ENCODE measurements at places on chromosomes 7 and 10. TPM values are rescaled to one million over a fixed set of nuclear protein-coding genes. Genes with fewer than 3 reads are reported as not detected.

- no peaks in the 10 kb centered on the region for H3K36me3 ChIP-seq
- H3K27ac ChIP-seq: no peak overlapping the region
- no peak for DNase-seq
- H3K27me3 ChIP-seq: no peaks in the 10 kb centered on the region
- peaks cover 45% of the 10 kb centered on the region for H3K4me1 ChIP-seq
- H3K4me3 ChIP-seq: no peak overlapping the region
Measured at GRCh38 chr7:77248154-77248553, 48.5 kb upstream of the FGL2 start.

The TWIST1 gene
- 4.4 TPM for total RNA-seq

The EFCAB10 gene
- not detected for total RNA-seq

GRCh38 chr10:108425283-108425964, 1260.9 kb upstream of the SORCS1 start:
- H3K36me3 ChIP-seq: no peaks in the 10 kb centered on the region
- no peaks in the 10 kb centered on the region for H3K27me3 ChIP-seq
- no peak for DNase-seq
- no peak overlapping the region for H3K4me3 ChIP-seq

The TMEM229A gene
- not detected for total RNA-seq

- no peaks in the 10 kb centered on the region for H3K4me1 ChIP-seq
- H3K4me3 ChIP-seq: no peak overlapping the region
- H3K36me3 ChIP-seq: no peaks in the 10 kb centered on the region
- H3K27me3 ChIP-seq: no peaks in the 10 kb centered on the region
Measured at GRCh38 chr7:33286501-33286900, 157.1 kb downstream of the BBS9 start.

GRCh38 chr7:45978731-45979211, 57.7 kb upstream of the IGFBP3 start:
- DNase-seq: no peak
- H3K4me1 ChIP-seq: no peaks in the 10 kb centered on the region
- no peak overlapping the region for H3K4me3 ChIP-seq
- H3K36me3 ChIP-seq: no peaks in the 10 kb centered on the region

The NKX6-2 gene
- not detected for total RNA-seq

The VWA2 gene
- total RNA-seq: 0.36 TPM

The VAX1 gene
- not detected for total RNA-seq

GRCh38 chr10:80444646-80445319, 9.3 kb upstream of the TSPAN14 start:
- no peaks in the 10 kb centered on the region for H3K36me3 ChIP-seq
- peaks cover 9% of the 10 kb centered on the region for H3K4me1 ChIP-seq
- no peak overlapping the region for H3K27ac ChIP-seq

GRCh38 chr10:131043039-131043691, 268.4 kb downstream of the TCERG1L start:
- no peak for DNase-seq
- no peak overlapping the region for H3K4me3 ChIP-seq
- H3K27me3 ChIP-seq: no peaks in the 10 kb centered on the region
- H3K27ac ChIP-seq: no peak overlapping the region
- H3K4me1 ChIP-seq: no peaks in the 10 kb centered on the region

The LRRC18 gene
- not detected for total RNA-seq

DNA sequence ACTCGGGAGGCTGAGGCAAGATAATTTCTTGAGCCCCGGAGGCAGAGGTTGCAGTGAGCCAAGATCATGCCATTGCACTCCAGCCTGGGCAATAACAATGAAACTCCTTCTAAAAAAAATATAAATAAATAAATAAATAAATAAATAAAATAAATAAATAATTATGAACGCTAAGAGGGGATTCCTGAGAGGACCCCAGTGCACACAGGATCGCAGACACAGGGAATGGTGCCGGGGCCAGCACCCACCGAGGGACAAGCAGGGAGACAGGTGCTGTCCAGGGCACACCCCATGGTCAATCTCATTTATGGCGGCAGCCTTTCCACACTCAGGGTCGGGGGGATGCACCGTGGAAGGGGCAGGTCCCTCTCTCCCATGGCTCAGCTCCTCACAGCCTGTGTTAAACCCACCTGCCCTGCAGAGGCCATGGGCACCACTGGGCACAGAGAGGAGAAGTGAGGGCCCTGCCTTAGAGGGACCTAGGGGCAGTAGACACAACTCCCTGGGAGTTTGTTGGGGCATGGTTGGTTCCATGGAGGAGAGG, 2.2 kb upstream of the RAMP3 start:
- peaks cover 6% of the 10 kb centered on the region for H3K4me1 ChIP-seq
- no peaks in the 10 kb centered on the region for H3K36me3 ChIP-seq
- peaks cover 34% of the 10 kb centered on the region for H3K27me3 ChIP-seq

GRCh38 chr7:7099584-7100014, 82.7 kb upstream of the C1GALT1 start:
- no peak overlapping the region for H3K4me3 ChIP-seq

The AKR1C4 gene
- total RNA-seq: not detected

GRCh38 chr7:31326416-31326815, 14.1 kb downstream of the NEUROD6 start:
- no peak overlapping the region for H3K27ac ChIP-seq
- no peak overlapping the region for H3K4me3 ChIP-seq
- H3K36me3 ChIP-seq: no peaks in the 10 kb centered on the region
- no peaks in the 10 kb centered on the region for H3K4me1 ChIP-seq
- DNase-seq: no peak

DNA sequence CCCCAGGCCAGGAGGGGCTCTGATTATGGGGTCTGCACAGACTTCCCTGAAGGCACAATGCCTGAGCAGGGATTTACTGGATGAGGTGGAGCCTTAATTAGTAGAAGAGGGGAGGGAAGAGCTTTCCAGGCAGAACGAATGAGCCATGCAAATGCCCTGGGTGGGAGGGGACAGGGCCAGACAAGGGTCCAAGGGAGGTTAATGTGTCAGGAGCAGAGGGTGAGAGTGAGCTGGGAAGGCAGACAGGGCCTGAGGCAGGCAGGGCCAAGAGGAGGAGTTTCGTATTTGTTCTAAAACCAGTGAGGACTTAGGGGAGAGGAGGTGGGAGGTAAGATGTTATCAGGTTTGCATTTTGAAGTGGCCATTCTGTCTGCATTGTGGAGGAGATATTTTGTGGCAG, 65.3 kb downstream of the NPY start:
- no peaks in the 10 kb centered on the region for H3K27me3 ChIP-seq
- H3K4me3 ChIP-seq: no peak overlapping the region
- H3K36me3 ChIP-seq: no peaks in the 10 kb centered on the region
- H3K27ac ChIP-seq: no peak overlapping the region

The UPK3B gene
- 3.9 TPM for total RNA-seq

DNA sequence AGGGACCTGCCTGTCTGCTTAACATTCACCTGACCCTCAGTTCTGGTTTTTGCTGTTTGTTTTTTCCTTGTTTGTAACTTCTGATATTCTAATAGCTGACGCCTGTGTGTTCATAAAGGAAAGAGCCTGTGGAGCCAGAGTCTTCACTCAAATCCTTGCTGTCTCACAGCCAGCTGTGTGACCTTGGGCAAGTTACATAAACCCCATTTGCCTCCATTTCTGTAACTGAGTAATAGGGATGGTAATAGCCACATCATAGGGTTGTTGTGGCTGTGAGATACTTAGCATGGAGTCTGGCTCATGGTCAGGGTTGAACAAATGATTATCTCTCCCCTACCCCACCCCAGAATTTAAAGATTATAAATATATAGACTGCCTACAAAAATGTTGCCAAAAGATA, 27.0 kb downstream of the WBP1L start:
- no peaks in the 10 kb centered on the region for H3K27me3 ChIP-seq
- H3K36me3 ChIP-seq: no peaks in the 10 kb centered on the region
- H3K4me3 ChIP-seq: no peak overlapping the region
- peaks cover 87% of the 10 kb centered on the region for H3K4me1 ChIP-seq
- no peak for DNase-seq

DNA sequence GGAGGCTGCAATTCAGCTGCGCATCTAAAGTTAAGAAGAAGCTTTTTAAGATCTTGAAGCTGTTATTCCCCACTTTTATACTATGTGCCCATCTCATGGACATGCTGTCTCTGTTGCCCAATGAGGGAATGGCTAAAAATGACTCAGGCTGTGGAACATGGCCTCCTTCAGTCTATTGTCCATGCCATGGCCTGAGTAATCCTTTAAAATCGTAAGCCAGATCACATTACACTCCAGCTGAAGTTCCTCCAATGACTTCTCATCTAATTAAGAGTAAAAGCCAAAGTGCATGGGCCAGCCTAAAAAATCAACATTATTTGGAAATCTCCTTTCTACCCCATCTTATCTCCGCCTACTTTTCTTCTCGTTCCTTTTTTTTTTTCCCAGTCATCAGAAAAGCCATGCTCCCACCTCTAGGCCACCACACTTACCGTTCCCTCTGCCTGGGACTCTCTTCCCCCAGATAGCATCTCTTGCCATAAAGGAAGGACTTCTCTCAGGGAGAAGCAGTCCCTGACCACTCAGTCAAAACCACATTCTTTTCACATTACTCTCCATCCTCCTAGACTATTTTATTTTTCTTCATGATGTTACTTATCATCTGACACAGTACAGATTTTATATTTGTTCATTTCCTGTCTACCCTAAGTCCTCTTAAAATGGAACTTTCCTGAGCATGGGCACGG, 337.4 kb downstream of the PRPF18 start:
- no peaks in the 10 kb centered on the region for H3K36me3 ChIP-seq
- no peaks in the 10 kb centered on the region for H3K4me1 ChIP-seq
- no peak for DNase-seq
- no peak overlapping the region for H3K27ac ChIP-seq
- H3K4me3 ChIP-seq: no peak overlapping the region

GRCh38 chr10:71610651-71611050, 108.9 kb downstream of the C10orf105 start:
- H3K4me3 ChIP-seq: no peak overlapping the region
- no peak for DNase-seq
- H3K27ac ChIP-seq: no peak overlapping the region
- H3K27me3 ChIP-seq: no peaks in the 10 kb centered on the region
- peaks cover 6% of the 10 kb centered on the region for H3K4me1 ChIP-seq

The HGF gene
- 5.6 TPM for total RNA-seq

- H3K27me3 ChIP-seq: no peaks in the 10 kb centered on the region
- H3K4me1 ChIP-seq: no peaks in the 10 kb centered on the region
- DNase-seq: no peak
- no peaks in the 10 kb centered on the region for H3K36me3 ChIP-seq
Measured at GRCh38 chr10:34281661-34282582, 533.2 kb downstream of the PARD3 start.

DNA sequence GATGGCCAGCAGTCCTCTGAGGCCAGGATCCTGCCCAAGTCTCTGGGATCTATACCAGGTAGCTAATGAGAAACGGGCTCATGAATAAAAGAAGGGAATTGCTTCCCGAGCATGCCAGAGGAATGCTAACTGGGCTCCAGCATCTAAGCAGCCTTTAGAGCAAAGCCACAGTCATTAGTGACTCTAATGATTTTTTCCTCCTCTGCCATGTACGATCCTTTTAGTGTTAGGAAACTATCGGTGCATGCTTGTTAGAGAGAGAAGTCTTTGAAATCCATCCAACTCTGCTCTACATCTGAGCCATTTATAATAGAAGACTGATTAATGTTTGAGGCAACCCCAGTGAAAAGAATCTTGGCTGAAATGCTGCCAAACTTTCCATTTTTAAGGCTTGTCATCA, 124.9 kb upstream of the TCERG1L start:
- DNase-seq: no peak
- no peak overlapping the region for H3K4me3 ChIP-seq
- no peaks in the 10 kb centered on the region for H3K36me3 ChIP-seq
- peaks cover 14% of the 10 kb centered on the region for H3K27me3 ChIP-seq
- H3K27ac ChIP-seq: no peak overlapping the region

GRCh38 chr10:119505588-119506315, 36.8 kb downstream of the RGS10 start:
- no peak for DNase-seq
- H3K36me3 ChIP-seq: peaks cover 24% of the 10 kb centered on the region
- H3K27me3 ChIP-seq: no peaks in the 10 kb centered on the region
- no peaks in the 10 kb centered on the region for H3K4me1 ChIP-seq

The PDK4 gene
- 411 TPM for total RNA-seq

DNA sequence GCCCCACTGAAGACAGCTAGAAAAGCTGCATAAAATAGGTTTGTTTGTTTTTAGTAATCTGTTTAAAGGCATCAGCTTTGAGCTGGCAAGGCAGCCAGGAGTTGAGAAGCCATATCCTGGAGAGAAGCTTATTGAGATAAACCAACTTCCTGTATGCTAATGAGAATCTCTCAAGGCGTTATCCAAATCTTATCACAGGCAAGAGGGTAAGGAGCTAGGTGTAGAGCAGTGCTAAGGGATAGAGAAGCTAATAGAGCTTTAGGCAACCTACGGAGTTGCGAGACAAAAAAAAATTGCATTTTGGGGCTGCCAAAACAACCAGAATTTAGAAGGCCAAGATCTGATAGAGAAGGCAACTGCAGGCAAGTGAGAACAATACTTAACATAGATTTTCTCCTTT, 641.6 kb downstream of the SH2D4B start:
- H3K4me1 ChIP-seq: no peaks in the 10 kb centered on the region
- no peaks in the 10 kb centered on the region for H3K36me3 ChIP-seq
- no peak for DNase-seq
- H3K4me3 ChIP-seq: no peak overlapping the region
- H3K27ac ChIP-seq: no peak overlapping the region

- no peak overlapping the region for H3K4me3 ChIP-seq
Measured at GRCh38 chr10:3525832-3526449, 259.1 kb downstream of the KLF6 start.

GRCh38 chr7:41994036-41994745, 242.8 kb downstream of the GLI3 start:
- peaks cover 69% of the 10 kb centered on the region for H3K4me1 ChIP-seq
- no peaks in the 10 kb centered on the region for H3K27me3 ChIP-seq
- no peak overlapping the region for H3K4me3 ChIP-seq
